ENCODE measurements at places on chromosomes 2 and 18. TPM values are rescaled to one million over a fixed set of nuclear protein-coding genes. Genes with fewer than 3 reads are reported as not detected.

- no peak for DNase-seq
These were observed 24.2 kb downstream of the SNORC start for GRCh38 chr2:232894251-232894650.

GRCh38 chr2:241617431-241618154 is 19.4 kb downstream of the THAP4 start:
- DNase-seq = no peak

GRCh38 chr18:58635891-58636290 is 7.0 kb upstream of the ALPK2 start:
- DNase-seq = no peak

DNA sequence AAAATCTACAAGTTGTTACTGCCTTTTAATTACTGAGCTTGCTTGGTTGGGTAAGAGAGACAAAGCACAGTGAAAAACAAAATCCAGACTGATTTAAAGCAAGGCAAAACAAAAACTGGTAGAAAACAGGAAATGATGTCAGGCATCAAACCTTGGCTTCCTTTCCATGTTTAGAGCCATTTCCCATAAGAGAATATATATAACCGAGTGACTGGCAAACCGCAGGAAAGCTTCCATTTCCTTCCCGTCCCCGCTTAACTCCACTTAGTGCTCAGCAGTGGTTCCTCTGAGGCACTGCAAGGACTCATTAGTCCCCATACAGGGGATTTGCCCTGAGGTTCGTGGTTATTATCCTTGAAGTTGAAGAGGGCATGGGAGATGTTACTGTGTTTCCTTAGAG is 446.3 kb downstream of the LPIN1 start:
- no peak for DNase-seq

Gene STPG4
- total RNA-seq = not detected

Gene SLC8A1
- total RNA-seq = 2.8 TPM

All from kidney epithelial cell (primary cell).